Activated T-cell treated with anti-CD3 and anti-CD28 coated beads, Interleukin-2, amount 50 U/mL, for 72 hours (primary cell): ENCODE measurements at places on chromosomes 5 and 9. TPM values are rescaled to one million over a fixed set of nuclear protein-coding genes. Genes with fewer than 3 reads are reported as not detected.

Gene ROR2
- 0.07 TPM for total RNA-seq

Gene FOXD4L4
- 0.16 TPM for total RNA-seq

Gene C9orf153
- not detected for total RNA-seq

Gene INSL6
- not detected for total RNA-seq

Gene ARPC5L
- 125 TPM for total RNA-seq

Gene CDC42SE2
- total RNA-seq = 151 TPM

Gene SPARC
- total RNA-seq = not detected

Gene WDR38
- not detected for total RNA-seq

Gene TAF7
- total RNA-seq = 62.5 TPM

Gene PGM5
- total RNA-seq = not detected

Gene CDO1
- 0.42 TPM for total RNA-seq

Gene PDLIM4
- 0.79 TPM for total RNA-seq

Gene RASEF
- total RNA-seq = not detected

Gene SLC46A2
- not detected for total RNA-seq

GRCh38 chr5:153824909-153825308, 213.8 kb downstream of the FAM114A2 start:
- no peak for DNase-seq

DNA sequence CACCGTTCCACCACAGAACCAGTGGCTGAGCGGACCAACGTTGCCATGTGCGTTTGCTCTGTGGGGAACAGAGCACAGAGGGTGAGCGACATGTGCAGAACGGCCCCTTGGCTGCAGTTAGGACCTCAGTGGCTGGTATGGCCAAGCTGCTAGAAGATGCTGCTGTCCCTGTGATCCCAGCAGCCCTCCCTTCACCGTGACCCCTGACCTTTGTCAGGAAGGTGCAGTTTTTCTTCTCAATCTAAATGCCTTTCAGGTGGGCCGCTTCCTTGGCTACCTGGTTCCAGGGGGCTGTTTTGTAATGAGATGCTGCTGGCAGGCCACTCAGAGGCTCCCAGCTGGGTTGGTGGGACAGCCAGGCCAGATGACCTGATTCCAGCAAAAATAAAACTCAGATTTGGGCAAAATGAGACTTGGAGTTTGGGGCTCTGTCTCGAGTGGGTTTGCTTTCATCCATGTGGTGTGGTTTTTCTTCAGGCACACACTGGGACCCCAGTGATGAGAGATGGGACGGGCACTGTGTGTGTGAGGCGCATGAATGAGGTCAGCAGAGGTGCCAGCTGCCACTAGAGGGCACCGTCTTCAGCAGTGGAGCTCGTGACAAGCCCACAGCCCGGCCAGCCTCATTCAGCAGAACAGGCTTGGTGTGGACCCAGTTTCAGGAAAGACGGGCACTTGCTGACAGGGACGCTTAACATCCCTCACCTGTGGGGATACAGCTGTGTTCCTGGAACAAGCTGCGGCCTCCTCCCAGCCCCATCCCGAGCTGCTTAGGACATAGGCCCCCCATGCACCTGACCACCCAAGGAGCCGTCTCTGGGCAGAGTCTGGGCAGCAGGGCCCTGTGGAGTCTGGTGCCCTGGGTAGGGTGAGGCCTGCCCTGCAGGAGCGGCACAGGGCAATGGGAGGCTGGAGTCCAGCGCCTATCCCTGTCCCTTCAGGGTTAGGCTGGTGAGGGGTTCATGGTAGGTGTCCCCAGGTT, 4.1 kb downstream of the MRPS2 start:
- DNase-seq = peak; percentile 58

DNA sequence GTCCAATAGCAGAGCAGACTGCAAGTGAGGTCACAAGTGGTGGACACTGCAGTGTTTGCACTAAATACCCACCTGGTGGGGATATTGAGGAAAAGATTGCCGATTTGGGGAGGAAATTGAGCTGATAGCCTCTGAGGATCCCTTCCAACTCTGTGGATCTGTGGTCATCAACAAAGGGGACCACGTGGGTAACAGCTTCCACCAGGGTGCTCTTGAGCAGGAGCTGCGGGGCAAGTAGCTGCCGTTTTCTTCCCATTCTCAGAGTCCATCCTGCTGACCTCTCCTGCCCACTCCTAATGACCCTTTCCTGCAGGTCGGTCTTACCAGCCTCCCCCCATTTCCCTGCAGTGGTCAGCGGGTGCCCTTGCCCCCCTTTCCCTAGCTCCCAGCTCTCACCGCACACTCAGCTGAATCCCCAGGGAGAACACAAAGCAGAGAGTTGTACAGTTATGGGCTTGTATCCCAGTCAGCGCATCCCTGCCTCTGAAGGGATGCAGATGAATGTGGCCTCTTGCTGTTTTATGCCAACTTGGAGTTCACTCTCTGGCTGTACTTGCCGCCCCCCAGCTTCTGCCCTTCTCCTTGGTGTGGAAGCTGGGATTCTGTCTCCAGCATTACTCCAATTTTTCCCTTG, 18.0 kb downstream of the DAPK1 start:
- DNase-seq = no peak

DNA sequence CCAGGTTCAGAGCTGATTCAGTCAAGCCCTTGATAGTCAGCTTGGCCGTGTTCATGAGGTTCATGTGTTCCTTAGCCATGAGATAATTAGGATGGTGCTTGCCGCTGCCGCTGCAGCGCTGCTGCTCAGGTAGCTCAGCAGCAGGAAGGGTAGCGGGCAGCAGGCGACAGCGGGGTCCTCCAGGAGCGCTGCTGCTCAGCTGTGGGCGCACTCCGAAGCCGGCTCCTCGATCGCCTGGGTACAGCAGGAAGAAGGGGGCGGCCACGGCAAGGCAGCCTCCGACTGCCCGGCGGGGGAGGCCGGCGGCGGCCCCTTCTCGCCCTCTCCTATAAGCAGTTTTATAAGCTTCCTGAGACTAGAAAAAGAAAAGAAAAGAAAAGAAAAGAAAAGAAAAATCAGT, 1253.6 kb downstream of the EFNA5 start:
- no peak for DNase-seq

GRCh38 chr9:89778100-89779090, 173.6 kb downstream of the GADD45G start:
- DNase-seq = no peak

DNA sequence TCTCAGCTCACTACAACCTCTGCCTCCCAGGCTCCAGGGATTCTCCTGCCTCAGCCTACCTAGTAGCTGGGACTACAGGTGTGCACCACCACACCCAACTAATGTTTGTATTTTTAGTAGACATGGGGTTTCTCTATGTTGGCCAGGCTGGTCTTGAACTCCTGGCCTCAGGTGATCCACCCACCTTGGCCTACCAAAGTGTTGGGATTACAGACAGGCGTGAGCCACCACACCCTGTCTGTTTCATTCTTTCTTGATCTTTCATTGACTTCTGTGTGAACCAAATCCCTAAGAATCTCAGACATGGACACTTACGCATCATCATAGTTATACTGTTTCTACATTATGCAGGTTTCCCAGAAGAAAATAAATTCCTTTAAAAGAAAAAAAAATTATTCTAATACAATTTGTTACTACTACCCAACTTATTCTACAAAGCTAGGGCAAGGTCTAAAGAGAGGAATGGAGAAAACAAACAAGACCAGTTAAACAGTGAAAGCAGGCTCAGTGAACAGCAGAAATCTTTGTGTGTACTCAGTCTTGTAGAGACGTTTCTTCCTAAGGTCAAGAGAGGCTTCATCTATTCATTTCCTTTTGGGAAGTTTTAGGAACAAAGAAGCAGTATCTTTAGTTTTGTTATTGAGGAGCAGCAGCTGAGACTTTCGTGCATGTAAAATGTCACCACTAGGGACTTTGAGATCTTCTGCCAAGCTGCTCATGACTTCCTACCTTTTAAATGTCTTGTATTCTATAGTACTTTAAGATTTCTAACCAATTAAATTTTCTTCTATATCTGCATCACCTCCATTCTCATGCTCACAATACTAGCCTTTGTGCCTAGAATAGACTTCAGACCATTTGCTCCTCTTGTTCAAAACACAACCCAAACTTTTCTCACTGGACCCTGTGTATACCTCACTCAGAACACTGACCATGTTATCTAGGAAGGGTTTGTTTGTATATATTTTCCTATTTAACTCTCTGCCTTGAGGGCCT, 5.6 kb upstream of the HMGCR start:
- DNase-seq = no peak

DNA sequence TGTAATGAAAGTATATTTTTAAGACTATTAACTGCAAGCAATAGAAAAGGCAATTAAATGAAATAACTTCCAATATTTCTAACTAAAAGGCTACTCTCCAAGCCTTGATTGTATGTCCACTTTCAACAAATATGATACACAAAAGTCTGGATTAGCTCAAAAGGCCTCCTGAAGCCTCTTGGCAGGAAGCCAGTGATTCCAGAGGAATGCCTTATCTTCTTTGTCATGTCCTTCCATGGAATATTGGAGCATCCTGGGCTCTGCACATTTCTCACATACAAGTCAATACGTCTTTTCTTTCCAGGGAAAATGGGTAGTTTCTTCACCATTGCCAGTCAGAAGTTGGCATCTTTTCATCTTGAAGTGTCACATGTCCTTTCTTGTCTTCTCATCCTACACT, 357.8 kb downstream of the KDM4C start:
- no peak for DNase-seq

GRCh38 chr9:98795970-98796363, 388 bp downstream of the ANKS6 start:
- DNase-seq = peak; percentile 31

DNA sequence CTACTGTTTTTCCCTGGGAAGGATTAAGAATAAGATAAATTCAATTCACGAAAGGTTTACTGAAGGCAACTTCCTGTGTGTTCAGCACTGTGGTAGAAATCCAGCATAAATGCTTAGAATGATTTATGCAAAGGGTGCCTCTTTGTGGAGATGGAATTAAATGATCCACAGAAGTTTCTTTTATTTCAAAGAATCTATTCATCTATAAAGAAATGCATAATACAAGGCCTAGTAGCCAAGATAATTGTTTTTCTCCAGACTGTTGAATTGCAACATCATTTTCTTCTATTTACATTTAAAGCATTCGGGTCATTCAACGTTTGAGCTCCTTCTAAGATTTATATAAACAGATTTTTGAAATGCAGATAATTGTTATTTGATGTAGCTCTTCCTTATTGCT, 138.8 kb upstream of the NFIL3 start:
- DNase-seq = no peak

GRCh38 chr5:142886956-142887355, 116.8 kb downstream of the ARHGAP26 start:
- no peak for DNase-seq

DNA sequence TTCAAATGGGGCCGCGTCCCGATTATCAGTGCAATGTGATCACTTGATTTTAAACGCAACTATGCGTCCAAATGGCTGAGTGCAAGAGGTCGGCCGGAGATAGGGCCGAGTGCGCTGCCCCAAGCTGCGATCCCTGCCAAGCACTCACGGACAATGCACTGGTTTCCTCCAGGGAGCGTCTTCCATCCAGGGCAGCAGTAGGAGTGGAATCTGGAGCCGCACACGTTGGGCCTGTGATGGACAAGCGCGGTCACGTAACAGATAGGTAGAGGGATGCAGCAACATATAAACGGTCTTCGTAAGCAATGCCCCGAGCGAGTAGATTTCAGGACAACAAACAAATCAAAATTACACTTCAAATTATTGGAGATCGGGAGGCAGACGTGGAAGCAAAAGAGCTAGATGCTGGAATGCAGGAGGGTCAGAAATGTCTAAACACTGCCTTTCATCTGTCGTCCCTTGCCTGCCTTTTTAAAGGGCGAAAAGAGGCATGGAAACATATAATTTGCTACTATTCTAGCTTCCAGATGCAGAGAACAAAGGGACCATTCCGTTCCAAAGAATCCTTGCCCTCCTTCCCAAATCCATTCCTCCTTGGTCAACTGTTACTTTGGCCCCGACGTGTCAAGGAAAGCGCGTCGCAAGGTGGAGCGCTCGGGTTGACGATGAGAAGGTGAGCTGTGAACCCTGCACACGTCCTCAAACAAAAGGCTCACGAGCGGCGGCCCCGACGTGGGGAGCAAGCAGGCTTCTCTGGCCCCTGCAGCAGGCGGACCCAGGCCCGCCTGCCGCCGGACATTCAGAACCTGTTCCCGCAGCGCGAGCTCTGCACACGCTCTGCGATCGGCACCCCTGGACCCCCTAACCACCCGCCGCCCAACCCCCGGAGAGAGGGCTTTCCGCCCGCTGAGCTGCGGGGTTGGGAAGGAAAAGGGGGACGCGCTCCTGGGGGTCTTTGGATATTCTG, 1.5 kb downstream of the FBN2 start:
- no peak for DNase-seq

GRCh38 chr5:132493241-132493640, 2.7 kb upstream of the IRF1 start:
- DNase-seq = no peak

DNA sequence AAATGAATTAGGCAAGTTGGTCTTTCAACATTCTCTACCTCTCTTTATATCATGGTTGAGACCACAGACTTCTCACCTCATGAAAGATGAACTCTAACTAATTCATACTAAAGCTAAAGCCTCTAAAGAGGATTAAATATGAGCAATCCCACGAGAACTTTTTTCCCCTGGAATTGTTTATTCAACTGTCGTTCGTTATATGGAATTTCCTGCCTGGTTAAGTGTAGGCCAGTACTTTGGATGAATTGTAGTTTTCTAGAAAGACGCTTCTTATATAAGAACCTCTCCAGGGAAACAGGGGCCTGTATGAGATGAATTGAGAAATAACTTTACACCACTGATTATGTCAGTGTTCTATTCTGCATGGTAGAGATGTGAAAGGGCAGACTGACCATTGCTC, 42.9 kb downstream of the PDCD1LG2 start:
- no peak for DNase-seq

- DNase-seq = no peak
Measured at GRCh38 chr5:9630251-9630650, at the start of gene TAS2R1. Gene TAS2R1 (minus strand): TSS chr5:9630351. CDS start chr5:9630032, 319 bp downstream.

DNA sequence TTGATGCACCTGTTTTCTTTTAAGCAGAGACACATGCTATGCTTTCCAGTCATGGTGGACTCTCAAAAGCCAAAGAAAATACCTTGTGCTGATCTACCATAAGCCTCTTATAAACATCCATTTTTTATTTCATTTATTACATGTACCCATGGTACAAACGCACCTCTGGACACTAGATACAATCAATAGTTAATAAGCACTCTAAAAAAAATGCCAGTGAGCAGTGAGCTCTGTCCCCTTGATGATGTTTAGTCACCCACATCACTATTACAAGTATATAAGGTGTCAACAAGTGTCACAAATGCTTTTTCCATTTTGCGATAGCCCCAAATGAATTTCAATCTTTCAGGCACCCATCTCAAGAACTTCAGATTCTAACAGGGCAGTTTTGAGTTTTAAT, 5.9 kb downstream of the KLF4 start:
- no peak for DNase-seq

DNA sequence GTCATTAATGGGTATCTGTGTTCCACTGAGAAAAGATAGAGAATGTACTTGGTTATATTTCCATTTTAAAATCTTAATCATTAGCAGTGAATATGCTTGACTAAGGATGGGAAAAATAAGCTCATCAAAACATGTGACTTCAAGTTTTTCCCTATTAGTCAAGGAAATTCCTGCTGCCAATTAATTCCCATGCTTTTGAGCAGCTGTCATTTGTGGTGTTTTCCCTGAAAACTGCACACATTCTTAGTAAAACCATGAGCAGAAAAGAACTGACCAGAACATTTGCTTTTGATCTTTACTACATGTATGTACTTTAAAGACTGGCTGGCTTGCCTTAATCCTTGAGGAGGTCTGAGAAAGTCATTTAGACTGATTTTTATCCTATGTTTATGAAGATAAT, 75.2 kb downstream of the AOPEP start:
- no peak for DNase-seq

- DNase-seq = no peak
Measured at GRCh38 chr5:28807195-28807729, 1768.9 kb upstream of the CDH9 start.
